ENCODE measurements at places on chromosomes 6 and 20.

GRCh38 chr6:166589337-166589731, 2.9 kb upstream of the RAMACL start:
- DNase-seq, result no peak

DNA sequence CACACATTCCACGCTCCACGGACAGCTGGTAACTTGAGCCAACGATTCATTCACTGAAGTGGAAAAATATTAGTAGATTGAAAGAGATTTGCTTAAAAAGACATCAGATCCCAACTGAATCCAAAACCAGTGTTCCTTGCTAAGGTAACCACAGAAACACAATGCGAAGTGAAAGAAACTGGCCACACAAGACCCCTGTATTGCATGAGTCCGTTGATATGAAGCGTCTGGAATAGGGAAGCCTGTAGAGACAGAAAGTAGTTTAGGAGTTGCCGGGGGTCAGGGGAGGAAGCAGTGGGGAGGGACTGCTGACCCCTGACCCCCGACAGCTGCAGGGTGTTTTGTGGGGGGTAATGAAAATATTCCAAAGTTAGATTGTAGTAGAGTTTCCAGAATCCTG, 10.0 kb downstream of the PCK1 start:
- DNase-seq, result no peak

GRCh38 chr6:125357515-125358256, 55.9 kb upstream of the HDDC2 start:
- DNase-seq, result no peak

- no peak for DNase-seq
Observed at GRCh38 chr6:36139431-36139830, 9.1 kb downstream of the MAPK13 start.

DNA sequence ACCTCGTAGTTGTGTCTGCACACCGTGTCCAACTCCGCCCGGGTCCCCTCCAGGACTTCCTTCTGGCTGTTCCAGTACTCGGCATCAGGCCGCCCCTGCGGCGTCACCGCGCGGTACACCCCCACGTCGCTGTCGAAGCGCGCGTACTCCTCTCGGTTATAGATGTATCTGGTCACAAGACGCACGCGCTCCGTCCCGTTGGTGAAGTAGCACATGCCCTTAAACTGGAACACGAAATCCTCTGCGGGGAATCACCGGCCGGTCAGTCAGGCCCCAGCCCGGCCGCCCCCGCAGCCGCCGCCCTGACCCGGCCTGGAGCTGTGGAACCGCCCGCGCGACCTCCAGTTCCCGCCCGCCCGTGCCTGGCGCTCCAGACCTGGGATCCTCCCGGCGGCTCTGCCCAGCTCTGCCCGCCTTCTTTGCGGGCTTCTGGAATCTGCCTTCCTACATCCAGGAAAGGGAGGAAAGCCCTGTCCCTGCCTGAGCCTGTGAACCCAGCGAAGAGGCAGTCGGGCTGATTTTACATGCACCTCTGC, 1.6 kb downstream of the HLA-DQB1 start:
- DNase-seq, result no peak

- no peak for DNase-seq
Observed at GRCh38 chr20:60102665-60103210, 144.5 kb downstream of the CDH26 start.

DNA sequence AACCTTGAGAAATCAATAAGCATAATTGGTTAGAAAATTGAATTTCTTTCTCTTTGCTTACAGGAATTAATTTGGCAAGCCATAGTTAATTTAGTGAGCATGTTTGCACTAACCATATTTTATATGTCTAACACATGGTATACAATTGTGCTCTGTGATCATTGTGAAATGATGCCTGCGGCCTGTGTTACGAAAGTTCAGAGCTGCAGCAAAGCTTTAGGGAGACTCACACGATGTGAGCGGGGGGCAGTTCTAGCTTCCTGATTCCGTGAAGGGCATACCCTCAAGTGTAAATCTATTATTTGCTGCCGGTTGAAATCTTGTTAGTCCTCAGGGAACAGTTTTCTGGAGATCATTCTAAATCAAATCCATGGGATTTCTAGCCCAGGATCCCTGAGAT, 25.5 kb upstream of the ADTRP start:
- DNase-seq, result peak; percentile 28

DNA sequence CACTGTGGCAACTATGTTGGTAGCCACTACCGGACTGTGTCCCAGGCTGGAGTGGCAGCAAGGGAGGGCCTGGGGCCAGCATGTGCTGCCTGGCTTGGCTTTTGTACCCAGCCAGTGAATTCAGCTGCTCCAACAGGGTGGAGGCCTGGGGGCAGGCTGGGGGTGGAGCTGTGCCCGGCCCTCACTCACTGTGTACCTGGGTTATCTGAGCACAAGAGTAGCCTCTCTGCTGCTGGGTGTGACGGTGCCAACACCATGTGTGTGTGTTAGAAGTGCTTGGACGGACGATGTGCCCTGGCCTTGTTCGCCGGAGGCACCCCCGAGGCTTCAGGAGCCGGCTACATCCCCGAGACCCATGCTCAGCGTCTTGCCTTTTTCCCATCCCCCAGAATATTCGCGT, 49.2 kb downstream of the EFCAB8 start:
- no peak for DNase-seq

DNA sequence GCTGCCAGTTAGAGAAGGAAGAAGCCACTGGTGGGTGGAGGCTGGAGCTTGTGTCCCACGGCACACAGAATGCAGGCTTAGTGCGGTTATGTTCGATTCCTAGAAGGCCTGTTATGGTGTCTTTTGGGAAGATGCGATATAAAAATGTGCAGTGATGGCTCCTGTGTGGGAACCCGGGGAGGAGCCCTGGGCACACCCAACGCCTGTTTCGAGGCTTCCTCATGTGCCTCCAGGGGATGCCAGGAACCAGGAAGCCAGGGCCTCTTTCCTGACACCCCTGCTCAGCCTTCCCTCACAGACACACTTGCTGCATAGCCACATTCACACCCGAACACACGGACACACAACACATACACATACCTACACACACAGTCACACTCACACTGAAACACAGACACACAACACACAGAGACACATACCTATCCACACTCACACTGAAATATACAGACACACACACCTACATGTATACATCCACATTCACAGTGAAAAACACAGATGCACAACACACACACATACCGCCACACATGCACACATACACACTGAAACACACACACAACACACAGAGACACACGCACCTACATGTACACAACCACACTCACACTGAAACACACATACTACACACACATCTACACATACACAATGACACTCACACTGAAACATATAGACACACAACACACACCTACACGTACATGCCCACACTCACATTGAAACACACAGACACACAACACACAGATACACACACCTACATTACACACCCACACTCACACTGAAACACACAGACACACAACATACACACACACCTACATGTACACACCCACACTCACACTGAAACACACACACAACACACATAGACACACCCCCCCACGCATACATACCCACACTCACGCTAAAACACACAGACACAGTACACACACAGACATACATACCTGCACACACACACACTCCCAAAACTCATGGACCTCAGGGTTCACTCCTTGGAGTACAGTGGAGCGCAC, 1.2 kb upstream of the CST11 start:
- DNase-seq, result no peak

DNA sequence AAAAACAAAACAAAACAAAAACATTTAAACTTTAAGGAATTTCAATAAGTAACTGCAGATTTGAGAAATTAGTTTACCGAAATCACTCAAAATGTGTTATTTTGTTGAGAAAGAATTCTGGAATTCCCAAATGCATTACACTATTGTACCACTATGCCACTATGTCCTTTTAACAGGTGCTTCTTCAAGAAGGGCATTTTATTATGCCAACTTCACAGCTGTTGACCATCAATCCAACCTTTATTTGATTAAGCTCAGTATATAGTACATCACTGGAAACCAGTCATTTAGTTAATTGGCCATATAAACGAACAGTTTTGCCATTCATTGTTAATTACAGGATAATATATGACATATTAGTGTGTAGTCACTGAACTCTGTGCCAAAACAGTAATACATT, 221.7 kb downstream of the ARHGAP18 start:
- DNase-seq, result no peak

DNA sequence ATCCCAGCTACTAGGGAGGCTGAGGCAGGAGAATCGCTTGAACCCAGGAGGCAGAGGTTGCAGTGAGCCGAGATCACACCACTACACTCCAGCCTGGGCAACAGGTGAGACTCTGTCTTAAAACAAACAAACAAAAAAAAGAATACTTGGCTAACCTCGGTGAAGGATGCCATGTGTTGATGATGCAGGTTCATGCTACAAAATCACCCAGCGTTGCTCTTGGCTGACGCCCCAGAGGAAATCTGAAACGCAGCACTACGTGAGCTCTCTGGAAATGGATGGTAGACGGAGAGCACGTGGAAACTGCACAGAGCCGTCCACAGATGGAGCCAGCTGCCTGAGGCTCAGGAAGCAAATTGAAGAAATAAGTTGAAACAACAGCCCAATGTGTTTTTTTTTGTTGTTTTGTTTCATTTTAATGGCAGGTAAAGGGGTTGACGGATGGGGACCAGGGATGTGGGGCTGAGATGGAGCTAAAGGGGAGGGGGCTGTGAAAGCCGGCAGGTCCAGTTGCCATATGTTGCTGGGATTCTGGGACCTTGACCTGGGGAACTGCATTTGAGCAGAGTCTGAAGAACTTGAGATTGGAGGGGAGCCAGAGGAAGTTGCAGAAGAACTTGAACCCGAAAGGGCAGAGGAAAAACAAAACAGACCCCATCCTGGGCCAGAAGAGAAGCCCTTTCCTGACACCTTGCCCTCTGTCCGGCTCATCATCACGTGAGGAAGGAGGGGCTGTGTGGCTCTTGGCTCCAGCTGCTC, 12.8 kb upstream of the MANBAL start:
- no peak for DNase-seq

GRCh38 chr20:59574308-59574707, 30.0 kb upstream of the PHACTR3 start:
- no peak for DNase-seq

DNA sequence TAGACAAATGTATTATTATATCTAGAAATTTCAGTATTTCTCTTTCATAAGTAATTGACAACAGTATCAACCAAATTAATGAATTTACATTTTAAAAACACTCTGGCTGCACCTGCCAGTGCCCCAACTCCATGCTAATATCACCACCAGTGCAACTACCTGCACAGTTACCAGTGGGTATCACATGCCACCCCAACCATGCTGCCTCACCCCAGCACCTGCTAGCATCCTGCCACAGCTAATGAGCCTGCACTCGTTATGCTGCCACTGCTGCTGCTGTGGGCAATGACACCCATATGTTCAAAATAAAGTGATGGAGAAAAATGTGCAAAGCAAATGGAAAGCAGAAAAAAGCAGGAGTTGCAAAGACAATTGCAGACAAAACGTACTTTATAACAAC, 855.9 kb upstream of the MANEA start:
- DNase-seq, result no peak

DNA sequence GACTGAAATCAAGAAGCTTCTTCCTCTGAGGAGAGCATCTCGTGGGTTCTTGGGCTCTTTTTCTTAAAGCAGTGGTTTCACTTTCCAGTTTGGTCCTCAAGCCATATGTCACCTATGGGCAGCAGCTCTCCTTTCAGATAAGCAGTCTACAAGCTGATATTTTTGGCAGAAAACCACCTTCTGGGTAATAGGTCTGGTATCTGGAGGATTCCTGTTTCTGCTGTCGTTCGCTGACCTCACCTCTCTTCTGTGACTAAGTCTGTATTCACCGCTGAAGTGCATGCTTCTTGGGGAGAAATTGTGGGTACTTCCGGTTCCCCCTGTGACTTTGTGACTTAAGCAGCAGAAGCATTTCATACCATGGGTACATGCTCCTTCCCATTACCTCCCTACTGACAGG, 193.6 kb downstream of the EDN1 start:
- no peak for DNase-seq

- DNase-seq, result no peak
Observed at GRCh38 chr6:16753341-16753740, 7.9 kb downstream of the ATXN1 start.

GRCh38 chr6:5478380-5478779, 217.1 kb downstream of the FARS2 start:
- DNase-seq, result no peak

DNA sequence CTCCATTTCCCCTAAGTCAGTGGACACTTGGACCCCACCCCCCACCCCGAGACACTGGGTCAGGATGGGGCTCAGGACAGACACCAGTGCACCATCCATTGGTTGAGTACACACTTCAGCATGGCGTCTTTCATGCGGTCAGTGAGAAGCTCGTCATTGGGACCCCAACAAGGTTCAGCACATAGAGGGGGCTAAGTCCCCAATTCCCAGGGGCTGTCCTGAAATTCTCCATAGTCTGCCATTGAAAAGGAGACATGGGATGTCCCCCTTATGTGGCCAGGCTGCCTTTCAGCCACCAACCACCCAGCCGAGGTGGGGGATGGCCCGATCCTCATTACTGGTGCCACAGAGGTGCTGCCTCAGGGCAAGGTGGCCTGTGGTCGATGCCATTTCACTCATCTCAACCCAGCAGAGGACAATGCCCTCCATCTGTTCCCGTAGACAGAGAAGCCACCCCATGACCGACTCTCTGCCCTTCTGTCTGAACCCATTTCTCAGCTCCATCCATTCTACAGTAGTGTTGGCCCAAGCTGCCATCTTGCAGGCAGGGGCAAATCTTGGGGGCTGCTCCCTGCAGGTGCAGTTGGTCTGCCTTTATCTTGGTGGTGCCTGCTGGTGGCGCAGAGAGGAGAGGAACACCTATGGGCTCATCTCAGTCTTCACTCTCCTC, 37.4 kb downstream of the PRR18 start:
- DNase-seq, result no peak

DNA sequence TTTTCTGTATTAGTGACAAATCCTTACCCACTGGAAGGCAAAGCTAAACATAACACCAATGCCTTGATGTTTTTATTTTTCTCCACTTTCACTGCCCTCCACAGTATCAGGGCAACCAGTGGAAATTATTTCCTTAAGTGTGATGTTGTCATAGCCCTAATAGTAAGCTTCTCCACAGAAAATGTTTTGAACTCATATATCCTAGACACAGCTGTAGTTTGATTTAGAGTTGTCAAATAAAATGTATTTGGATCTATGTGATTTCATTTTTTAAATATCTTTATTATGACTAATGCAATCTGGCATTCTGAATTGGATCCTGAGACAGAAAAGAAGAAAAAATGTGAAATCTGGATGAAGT, 70.9 kb upstream of the UFL1 start:
- no peak for DNase-seq

- DNase-seq, result peak; percentile 16
Observed at GRCh38 chr6:41153992-41154625, at the start of gene TREML1. Gene TREML1, minus strand, starts transcription at chr6:41154347. Its CDS starts 59 bp downstream, at chr6:41154288.

GRCh38 chr6:37192666-37193065, 22.7 kb downstream of the PIM1 start:
- no peak for DNase-seq

- DNase-seq, result no peak
Observed at GRCh38 chr6:168091381-168092264, 12.6 kb upstream of the FRMD1 start.

DNA sequence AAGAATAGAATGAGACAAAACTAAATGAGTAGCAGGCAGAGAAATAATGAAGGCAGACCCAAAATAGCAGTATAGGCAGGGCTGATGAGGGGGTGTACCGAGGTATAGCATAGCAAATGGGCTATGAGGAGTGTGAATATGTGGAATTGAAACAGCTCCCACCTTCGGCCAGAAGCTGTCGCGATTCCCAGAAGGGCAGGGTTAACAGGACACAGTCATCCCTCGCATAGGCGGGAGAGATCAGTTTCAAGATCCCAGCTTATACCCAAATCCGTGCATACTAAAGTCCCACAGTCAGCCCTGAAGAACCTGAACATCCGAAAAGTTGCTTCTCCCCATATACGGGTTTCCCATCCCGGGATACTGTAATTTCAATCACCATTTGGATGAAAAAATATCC, 82.7 kb downstream of the PTPRK start:
- DNase-seq, result no peak

Measured in SK-N-MC (cell line).